ENCODE measurements at places on chromosomes 13 and 19. TPM values are rescaled to one million over a fixed set of nuclear protein-coding genes. Genes with fewer than 3 reads are reported as not detected.

DNA sequence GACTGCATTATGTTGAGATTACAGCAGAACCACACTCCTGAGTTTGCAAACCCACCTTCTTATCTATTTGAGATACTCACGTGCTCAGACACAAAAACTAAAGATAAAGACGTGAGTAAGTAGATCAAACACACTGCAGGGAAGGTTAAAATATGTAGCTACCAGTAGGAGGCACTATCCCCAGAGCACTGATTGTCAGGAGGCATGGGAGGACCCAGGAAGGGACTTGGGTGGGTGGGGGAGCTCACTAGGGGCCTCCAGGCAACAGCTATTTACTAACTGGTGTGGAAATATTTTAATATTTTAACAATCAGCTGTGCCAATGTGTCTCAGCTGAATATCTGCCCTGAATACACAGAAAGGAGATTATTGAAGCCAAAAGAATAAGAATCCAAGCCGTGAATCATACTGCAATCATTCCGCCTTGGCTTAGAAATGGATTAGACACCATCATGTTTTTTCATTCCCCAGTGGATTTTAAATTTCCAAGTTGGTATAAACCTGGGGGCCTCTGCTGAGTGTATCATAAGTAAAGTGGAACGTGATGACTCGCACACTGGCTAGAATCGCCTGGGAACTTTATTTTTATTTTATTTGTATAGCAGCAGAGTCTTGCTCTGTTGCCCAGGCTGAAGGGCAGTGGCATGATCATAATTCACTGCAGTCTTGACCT lies 73.2 kb upstream of the CACNA1A start:
- DNase-seq: no peak

DNA sequence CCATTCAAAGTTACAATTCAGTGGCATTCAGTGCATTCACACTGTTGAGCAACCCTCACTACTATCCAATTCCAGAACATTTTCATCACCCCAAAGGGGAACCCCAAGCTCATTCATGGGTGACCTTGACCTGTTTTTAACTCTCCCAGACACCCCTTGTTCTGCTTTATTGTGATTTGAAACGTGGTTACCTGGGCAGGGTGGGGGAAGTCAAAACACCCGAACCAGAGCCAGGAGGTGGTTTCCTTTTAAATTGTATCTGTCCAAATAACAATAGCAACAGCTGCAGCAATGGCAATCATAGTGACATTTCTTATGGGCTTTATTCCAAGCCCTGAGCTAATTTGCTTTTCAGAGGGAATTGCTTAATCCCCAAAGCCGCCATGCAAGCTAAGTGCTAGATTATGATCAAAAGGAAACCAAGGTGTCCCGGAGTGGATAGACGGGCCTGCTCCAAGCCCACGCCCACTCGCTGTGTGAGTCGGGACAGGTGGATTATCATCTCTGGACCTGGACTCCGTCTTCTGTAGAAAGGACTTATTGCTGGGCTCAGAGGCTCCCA lies 6.1 kb downstream of the PTGIR start:
- DNase-seq: no peak

GRCh38 chr19:30364866-30365800 lies 7.1 kb upstream of the ZNF536 start:
- peak; percentile 49 for DNase-seq

DNA sequence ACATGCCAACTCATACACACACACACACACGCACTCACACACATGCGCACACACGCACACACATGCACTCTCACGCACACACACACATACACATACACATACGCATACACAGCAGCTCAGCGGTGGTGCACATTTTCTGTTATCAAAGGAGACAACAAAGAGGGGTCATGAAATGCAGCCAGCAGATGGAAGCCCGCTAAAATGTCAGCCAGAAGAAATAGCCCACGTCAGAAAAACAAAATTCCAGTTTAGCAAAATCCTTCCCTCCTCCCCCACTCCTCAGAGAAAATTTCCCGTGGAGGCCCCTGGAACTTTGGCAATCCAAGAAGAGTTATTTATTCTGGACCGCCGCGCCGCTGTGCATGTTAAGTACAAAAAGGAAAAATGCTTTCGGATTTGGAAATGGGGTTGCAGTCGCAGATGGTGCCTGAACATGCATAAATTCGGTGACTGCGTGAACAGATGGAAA lies 114.6 kb upstream of the VSTM2B start:
- DNase-seq: no peak

DNA sequence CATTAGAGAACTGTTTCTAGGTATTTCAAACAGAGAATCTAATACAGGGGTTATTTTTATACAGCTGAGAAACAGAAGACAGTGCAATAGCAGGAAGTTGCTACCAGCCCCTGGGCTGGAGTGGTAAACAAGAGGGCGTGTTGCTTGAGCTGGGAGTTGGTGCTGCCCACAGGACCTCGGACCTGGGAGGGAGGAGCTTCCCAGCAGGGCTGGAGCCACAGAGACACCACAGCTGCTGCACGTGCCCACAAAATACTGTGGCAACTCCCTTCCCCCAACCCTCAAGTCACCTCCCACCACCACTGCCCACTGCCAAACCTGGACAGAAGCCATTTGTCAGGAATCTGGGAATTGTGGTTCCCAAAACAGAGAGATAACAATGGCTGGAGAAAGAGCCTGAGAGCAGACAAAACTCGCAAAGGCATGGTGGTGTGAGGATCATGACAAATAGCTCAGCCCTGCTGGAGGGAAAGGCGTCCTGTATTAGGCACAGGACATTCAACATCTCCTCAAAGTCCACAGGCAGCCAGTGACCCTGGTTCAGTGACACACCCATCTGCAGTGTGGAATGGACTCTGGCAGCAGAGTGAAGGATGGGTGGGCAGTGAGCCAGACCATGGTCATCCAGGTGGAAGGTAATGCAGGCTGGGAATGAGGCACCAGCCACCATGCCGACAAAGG lies 57.2 kb downstream of the SPATA13 start:
- no peak for DNase-seq

GRCh38 chr19:44212866-44213346 lies 574 bp downstream of the ZNF227 start:
- DNase-seq: no peak

The DNAAF3 gene
- total RNA-seq: not detected

The LRP3 gene
- 36.1 TPM for total RNA-seq

The EHD2 gene
- total RNA-seq: 217 TPM

The OSCAR gene
- total RNA-seq: 5.0 TPM

The LIN7B gene
- total RNA-seq: 9.0 TPM

The PSG7 gene
- total RNA-seq: not detected
